ENCODE measurements at places on chromosomes 1 and 21.

- DNase-seq, result no peak
These were observed 124.8 kb downstream of the AK5 start for GRCh38 chr1:77406661-77407060.

GRCh38 chr1:201666102-201666501, 127.2 kb downstream of the NAV1 start:
- no peak for DNase-seq

DNA sequence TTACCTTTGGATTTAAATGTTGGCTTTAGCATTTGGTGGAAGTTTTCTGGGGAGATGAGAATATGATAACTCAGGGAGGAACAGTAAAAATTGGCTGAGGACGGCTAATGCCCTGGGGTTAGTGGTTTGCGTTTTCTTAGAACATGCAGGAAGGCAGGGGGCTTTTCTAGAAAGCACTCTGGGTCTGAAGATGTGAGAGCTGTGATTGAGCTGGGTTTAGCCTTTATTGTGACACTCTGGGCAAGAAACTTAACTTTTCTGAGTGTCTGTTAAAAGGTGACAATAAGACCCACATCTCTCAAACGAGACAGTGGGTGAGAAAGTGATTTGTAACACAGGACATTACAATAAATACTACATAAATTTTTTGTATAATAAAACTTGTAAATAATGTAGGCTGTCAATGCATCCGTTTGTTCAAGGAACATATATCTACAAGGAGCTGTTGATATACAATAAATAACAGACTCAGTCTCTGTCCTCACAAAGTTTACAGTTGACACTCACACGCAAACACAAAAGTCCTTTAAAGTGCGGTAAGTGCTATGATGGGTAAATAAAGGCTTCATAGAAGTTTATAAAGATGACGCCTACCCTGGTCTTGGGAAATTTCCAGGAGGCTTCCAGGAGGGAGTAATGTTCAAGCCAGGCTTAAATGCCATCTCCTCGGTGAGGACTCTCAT, 49.5 kb upstream of the MRPS6 start:
- DNase-seq, result no peak

GRCh38 chr1:229403573-229403972, 30.3 kb downstream of the ACTA1 start:
- DNase-seq, result no peak

GRCh38 chr1:212225416-212225815, 59.8 kb upstream of the PPP2R5A start:
- DNase-seq, result no peak

GRCh38 chr21:28776251-28776650, 216.4 kb downstream of the LTN1 start:
- peak; percentile 3 for DNase-seq

DNA sequence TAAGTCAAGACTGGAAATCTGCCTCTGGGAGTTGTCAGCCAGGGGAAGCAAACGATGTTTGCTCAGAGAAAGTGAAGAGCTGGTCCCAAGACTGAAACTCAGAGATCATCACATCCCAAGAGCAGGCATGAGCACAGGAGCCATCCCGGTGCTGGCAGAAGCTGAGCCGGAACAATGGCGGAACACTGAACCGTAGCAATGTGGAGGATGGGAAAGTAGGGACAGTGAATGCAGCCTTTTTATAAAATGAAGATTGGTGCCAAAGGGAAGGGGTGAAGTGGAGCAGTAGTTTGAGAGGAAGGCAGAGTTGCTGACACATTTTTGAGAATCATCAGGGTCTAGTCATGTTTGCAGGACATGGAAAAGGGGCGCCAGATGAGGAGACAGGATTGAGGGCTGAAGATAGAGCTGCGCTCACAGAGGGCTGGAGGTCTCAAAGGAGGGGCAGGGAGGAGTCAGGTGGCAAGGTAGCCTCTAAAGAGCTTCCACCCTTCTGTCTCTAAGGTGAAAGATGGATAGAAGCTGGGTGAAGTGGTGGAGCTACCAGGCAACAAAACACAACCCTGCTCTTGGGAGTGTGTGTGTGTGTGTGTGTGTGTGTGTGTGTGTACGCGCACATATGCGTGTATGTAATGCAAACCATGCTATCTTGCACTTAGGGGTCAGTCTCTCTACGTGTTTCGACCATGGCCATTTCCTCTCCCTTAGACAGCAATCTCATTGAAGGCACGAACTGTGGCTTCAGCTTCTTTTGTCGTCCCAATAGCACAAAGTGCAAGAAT, 94.3 kb upstream of the IRF2BP2 start:
- DNase-seq, result no peak

GRCh38 chr1:31872658-31873636, 57.1 kb upstream of the SPOCD1 start:
- DNase-seq, result no peak

DNA sequence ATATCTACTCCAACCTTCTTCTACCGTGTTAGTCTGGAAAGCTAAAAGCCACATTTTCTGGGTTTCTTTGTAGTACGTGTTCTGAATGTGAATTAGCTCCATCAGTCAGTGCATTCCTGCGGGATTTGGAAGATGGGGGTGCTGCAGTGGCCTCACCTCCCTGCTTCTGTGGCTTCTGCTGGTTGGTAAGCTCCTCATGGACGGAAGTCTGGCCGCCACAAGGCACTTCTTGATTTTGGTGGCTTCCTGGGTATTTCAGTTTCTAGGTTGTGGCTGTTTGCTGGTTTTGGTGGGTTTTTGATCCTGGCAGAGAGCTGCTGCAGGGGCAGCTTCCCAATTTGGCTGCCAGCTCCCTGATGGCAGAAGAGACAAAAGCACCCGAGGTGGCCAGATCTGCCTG, 20.9 kb upstream of the TACSTD2 start:
- DNase-seq, result no peak

DNA sequence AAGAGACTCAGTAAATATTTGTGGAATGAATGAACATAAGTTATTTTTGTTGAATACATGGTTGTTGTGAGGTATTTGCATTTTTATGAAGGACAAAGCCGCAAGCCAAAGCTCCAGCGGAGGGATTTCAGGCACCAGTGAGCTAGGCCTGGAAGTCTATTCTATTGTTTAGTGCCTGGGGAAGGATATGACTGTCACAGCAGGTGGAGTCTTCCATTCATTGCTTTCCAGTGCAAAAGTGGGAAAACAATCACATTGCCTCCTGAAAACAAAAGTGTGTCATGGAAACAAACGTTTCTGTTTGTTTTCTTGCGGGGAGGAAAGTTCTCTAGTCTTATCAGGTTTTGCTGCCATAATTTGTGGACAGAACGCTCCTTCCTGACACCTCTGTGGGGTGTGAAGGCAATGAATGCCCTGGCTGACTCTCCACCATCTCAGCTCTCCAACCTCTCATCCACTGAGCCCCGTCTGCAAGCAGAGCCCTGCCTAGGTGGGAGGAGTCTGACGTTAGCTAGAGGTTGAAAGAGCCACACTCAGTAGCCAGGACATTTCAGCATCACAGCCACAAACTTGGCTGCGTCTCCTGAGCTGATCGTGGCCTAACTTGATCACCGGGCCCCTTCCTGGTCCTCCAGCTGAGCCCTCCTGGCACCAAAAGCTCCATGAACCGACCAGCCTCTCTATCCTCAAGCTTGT, 739.1 kb downstream of the MATN1 start:
- no peak for DNase-seq

- DNase-seq, result no peak
These were observed 230.1 kb downstream of the SRGAP2C start for GRCh38 chr1:121414905-121415304.

DNA sequence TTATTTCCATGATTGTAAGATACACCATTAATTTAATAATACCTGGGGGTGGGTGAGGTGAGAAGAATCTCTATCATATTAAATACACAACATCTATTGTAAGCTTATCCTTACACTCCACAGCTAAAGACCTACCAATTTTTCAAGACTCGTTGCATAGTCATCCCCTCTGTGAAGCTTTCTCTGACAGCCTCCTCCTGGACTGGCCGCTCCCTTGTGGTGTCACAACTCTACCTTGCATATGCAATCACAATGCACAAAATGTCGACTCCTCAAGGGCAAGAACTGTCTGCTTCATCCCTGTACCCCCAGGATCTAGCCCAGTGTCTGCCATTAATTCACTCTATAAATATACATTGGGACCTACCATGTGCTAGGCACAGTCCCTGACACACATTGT, 2.4 kb upstream of the PTGFRN start:
- DNase-seq, result no peak

- DNase-seq, result no peak
These were observed 16.8 kb downstream of the PLXNA2 start for GRCh38 chr1:208227366-208227765.

GRCh38 chr1:172363852-172364251, 56.6 kb upstream of the C1orf105 start:
- no peak for DNase-seq

- no peak for DNase-seq
These were observed 1.5 kb upstream of the SCP2 start for GRCh38 chr1:52925571-52926005.

- DNase-seq, result no peak
These were observed 197.3 kb upstream of the COA6 start for GRCh38 chr1:234176000-234176399.

GRCh38 chr1:221994274-221994698, 252.4 kb upstream of the DUSP10 start:
- peak; percentile 3 for DNase-seq

DNA sequence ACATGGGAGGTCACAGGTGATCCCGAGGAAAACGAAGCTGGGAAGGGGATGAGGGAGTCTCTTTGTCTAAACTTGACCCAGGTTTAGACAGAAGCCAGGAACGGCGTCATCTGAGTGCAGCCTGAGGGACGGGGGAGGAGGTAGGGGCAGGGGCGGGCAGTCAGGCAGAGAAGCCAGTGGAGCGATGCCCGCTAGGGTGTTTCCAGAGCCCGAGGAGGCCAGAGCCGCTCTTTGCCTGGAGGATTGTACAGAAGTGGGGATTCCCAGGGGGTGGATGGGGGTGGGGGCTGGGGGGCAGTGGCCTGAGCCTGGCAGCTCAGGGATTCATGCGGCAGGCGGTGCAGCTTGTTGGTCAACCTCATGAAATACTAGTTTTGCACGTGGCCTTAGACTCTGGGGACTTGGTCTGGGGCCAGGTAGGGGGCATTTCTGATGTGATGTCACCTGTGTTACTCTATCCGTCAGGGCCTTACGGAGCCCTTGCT, 58.4 kb downstream of the VPS26C start:
- DNase-seq, result no peak

DNA sequence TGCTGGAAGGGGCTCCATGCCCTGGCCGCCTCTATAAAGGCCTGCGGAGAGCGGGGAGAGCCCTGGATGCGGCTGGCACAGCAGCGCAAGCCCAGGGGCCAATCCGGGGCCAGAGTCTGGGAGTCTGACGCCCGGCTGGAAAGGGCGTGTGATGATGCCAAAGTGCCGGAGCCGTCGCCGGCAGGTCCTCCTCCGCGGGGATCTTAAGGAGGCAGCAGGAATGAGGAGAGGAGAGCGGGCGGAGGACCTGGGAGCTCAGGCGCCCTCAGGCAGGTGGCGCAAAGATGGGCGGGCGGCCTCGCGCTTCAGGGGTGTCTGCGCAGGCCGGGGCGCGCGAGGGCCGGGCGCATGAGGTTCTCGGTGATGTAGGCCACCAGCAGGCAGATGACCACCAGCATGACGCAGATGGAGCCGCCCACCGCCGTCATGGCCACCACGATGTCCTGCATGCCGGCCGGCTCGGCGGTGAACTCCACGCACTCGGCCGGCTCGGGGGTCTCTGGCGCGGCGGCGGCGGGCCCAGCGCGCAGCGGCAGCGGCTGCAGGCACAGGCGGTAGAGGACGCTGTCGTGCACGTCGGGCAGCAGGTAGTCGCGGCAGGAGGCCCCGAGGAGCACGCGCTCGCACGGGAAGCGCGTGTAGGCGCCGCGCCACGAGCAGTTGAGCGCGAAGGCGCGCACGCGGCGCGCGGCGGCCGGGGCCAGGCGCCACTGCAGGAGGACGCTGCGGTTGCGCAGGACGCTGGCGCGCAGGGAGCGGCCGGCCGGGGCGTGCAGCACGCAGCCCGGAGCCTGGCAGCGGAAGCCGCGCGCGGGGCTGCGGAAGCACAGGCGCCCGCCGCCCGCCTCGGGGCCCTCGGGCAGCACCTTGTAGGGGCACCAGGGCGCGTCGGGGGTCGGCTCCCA, 653 bp downstream of the FNDC10 start:
- DNase-seq, result no peak

DNA sequence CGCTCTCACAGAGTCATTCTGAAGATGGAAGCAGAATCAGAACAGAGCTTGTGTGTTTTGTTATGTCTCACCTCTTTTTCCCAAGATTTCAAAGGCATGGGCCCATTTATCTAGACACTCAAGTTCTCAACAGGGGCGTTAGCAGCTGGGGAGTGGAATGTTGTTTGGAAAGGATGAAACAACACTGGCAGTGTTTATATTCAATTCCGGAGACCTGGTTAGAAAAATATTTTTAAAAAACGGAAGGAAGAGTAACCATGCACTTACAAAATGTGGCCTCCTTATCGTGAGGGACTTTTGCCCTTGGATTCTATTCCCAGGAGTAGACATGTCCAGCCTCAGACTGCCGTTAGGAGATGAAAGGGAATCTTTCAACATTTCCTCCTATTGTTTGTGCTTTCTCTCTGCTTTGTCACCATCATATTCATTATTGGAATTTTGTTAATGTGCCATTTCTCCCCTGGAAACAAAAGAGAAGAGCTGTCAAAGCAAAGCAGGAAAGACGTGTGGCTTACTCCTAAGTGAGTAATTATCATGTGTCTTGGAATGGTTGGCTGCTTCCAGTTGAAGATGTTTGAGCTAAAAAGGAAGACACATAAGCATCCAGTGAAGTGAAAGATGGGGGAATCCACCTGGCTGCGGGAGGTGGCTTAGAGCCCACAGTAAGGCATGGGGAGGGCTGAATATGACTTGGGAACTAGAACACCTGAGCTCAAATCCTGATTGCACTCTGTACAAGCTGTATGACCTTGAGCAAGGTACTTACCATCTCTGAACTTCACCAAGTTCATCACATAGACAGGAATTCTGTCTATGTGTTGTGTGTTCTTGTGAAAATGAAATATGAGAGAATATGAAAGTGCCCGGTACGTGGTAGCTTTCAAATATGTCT, 71.7 kb upstream of the JUN start:
- no peak for DNase-seq

GRCh38 chr21:41667136-41667535, 99.7 kb downstream of the RIPK4 start:
- no peak for DNase-seq

DNA sequence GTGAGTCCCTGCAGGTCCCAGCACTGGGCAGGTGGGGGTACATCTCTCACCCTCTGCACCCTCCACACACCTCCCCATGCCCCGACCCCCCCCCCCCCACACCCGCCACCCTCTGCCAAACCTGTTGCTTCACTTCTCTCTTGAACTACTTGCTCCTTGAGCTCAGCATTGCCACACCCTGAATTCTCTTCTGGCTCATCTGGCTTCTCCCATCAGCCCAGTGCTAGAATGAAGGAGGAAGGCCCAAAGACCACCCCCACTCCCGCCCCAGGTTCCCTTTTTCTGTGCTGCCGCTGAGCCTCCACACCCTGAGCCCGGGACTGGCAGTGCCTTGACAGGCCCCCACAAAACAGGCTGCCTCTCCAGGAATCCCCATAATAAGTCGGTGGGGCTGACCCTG, 6.4 kb upstream of the TNNI1 start:
- DNase-seq, result no peak

All from stimulated activated CD4-positive, alpha-beta T cell treated with anti-CD3 and anti-CD28 coated beads, Interleukin-12 subunit alpha, Interleukin-12 subunit beta, amount 100 ng/mL, for 24 hours (primary cell).